Thymus (tissue), 14 donors: ENCODE measurements at places on chromosomes 12 and 14. TPM values are rescaled to one million over a fixed set of nuclear protein-coding genes. Genes with fewer than 3 reads are reported as not detected.

Gene SERPINA9
- 0.59 TPM for polyA plus RNA-seq

Gene RPGRIP1
- 0.30 TPM for polyA plus RNA-seq

Gene BDKRB1
- polyA plus RNA-seq, result 0.62 TPM

GRCh38 chr12:15601210-15601800, 187.9 kb downstream of the EPS8 start:
- no peaks in the 10 kb centered on the region for H3K27me3 ChIP-seq
- H3K4me1 ChIP-seq, result no peaks in the 10 kb centered on the region
- H3K36me3 ChIP-seq, result no peaks in the 10 kb centered on the region
- no peak overlapping the region for H3K27ac ChIP-seq

DNA sequence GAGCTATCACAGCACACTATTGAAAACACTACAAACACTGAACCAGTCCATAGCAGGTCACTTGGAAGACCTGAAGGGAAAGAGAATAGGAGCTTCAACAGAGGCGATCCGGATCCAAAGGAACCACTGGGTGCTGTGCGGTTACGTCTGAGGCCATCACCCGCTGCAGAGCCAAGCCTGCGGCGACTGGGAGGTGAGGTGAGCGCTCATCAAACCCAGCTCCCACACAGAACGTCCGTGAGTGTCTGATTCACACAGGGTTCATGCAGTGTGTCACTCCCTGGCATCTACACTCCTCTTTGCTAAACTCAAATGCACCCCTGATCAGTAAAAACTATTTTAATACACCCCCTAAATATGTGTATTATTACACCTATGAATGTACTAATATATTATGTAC, 64.1 kb downstream of the TMEM132D start:
- no peak for DNase-seq
- H3K27ac ChIP-seq, result no peak overlapping the region
- no peaks in the 10 kb centered on the region for H3K4me1 ChIP-seq
- no peaks in the 10 kb centered on the region for H3K36me3 ChIP-seq
- no peak overlapping the region for H3K4me3 ChIP-seq
